ENCODE measurements at places on chromosomes 3 and 15.

DNA sequence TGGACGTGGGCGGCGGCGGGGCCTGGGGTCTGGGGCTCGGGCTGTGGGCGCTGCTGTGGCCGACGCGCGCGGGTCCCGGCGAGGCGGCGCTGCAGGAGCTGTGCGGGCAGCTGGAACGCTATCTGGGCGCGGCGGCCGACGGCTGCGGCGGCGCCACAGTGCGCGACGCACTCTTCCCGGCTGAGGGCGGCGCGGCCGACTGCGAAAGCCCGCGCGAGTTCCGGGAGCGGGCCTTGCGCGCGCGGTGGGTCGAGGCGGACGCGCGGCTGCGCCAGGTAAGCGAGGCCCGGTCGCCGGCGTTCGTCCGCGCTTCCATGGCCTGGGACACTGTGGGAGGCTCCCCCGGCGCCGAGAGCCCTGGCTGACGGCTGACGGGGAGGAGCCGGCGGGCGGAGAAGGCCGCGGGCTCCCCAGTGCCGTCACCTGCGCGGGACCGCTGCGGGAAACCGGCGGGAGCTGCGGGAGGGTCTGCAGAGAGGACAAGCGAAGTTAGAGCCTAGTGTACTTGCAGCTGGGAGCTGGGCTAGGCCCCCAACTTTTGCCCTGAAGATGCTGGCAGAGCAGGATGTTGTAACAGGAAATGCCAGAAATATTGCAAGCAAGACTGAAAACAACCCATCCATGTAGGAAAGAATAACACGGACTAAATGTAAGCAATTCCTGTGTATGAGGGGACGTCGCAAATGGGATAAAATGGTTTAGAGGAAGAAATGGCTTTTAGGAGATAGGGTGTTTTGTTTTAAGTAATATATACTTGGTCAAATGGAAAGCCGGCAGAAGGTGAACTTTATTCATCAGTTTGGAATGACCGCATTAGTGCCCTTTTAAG lies 847 bp downstream of the WHAMM start:
- peak; percentile 50 for DNase-seq

DNA sequence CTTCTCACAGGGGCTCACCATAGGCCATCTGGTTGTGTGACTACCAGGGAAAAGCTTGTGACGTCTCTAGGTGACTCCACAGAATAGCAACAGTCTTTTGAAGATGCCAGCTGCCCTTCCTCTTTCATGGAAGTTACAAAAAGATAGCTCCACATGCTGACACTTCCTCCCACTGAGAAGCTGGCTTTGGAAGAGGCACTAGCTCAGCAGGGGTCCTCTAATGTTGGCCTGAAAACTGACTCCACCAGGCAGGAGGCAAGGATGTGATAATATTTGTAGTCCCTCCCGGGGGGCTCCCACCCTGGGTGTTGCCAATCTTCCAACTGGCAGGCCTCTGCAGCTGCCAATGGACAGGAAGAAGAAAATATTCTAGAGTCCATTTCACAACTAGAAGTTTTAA lies 343.5 kb downstream of the NEK10 start:
- DNase-seq = peak; percentile 40

GRCh38 chr3:147613725-147614124 lies 204.6 kb downstream of the ZIC1 start:
- DNase-seq = no peak

DNA sequence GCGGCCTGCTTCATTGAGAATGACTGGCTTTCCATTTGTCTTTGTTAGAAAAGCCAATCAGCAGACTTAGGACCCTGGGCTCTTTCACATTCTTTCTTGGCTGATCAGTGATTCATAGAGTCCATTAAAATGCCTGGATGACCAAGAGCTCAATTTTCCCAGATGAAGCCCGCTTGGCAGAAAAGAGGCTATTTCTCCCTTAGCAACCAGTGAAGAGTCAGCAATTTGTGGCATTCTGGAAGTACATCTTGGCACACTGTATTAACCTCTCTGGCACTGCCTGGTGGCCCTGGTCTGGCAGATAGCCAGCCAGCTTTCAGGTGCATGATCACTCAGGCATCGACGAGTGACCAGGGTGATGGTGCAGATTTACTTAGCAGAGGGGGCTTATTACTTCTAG lies 145.7 kb upstream of the PLAAT1 start:
- DNase-seq = peak; percentile 27

- DNase-seq = no peak
These were observed 122.2 kb downstream of the RORA start for GRCh38 chr15:61106889-61107288.

- no peak for DNase-seq
These were observed 14.6 kb downstream of the PSMD6 start for GRCh38 chr3:64008487-64009351.

GRCh38 chr3:107258300-107258699 lies 118.9 kb upstream of the CCDC54 start:
- DNase-seq = no peak

- DNase-seq = no peak
These were observed 328.2 kb upstream of the LRRFIP2 start for GRCh38 chr3:37502621-37503020.

DNA sequence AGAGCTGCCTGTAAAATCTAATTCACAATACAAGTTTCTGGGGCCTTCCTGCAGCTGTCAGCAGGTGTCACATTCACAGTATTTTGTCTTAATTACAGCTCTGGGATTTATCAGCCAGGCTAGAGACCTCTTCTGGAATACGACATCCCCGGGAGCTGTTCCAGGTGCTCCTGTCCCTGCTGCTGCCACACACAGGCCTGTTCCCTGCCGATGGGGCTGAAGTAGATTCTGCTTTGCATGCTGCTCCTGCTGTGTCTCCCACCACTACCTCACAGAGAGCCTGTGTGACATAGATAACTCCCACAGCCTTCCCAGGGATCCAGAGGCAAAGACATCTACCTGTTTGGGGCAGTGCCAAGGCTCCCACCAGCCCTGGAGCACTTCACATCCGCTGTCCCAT lies 20.4 kb downstream of the COLQ start:
- peak; percentile 49 for DNase-seq

GRCh38 chr3:66269411-66269810 lies 48.6 kb downstream of the SLC25A26 start:
- DNase-seq = no peak

DNA sequence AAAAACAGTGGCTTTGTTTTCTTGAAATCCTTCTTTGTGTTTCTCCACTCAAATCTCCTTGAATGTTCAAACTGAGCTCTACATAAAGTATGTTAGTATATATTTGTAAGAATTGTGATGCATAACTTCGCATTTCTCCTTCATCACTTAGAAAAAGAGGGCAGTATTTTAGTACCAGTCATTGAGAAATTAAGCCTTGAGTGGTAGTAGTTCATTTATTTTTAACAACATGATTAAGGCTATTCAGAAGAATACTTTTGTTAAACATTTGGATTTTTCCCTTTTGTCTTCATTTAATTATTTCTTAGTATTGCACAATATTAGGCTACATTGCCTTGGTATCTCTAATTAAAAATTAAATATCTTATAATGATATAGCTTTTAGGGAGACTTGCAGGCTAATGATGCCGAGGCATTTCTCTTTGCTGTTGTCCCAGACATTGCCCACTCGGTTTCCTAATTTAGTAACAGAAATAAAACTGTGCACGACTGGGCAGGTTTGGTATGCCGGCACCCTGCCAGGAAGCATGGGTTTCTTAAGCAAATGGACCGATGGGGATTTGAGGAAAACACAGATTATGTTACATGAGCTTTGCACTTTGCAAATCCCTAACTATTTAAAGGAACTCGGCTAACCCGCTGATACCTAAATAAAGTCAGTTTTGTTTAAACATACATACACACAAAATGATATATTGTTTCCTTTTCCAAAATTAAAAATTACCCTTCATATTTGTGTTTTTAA lies 54.7 kb downstream of the LRRC28 start:
- peak; percentile 47 for DNase-seq

DNA sequence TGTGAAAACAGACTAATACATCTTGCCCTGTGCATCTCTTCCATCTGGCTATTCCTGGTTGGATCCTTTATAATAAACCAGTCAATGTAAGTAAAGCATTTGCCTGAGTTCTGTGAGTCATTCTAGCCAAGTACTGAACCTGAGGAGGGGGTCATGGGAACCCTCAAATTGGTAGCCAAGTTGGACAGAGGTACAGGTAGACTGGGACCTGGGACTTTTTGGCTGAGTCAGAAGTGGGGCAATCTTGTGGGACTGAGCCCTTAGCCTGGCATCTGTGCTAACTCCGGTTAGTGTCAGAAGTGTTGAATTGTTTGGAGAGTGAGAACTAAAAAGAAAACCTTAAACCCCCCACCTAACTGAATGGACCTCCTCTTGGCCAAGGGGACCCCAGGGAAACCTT lies 21.0 kb upstream of the LIMD1 start:
- DNase-seq = no peak

DNA sequence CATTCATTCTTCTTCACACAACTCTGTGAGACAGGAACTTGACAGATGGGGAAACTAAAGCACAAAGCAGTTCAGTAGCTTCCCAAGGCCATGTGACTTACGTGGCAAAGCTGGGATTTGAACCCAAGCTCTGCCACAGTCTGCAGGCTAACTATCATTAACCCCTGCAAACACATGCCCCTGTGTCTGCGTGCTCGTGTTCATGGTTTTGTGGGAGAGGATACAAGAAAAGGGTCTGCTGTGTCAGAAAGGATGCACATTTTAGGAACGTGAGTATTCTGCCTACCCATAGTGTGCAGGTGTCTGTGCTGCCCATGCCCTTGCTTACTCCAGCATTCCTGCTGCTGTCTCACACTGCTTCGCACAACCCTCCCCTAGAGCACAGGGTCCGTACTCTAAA lies 137.0 kb downstream of the CHDH start:
- no peak for DNase-seq

- peak; percentile 37 for DNase-seq
These were observed 14.5 kb downstream of the ARF4 start for GRCh38 chr3:57582474-57583168.

- no peak for DNase-seq
These were observed 39.3 kb downstream of the NKIRAS1 start for GRCh38 chr3:23877329-23877980.

- DNase-seq = no peak
These were observed 215.2 kb downstream of the PCCB start for GRCh38 chr3:136465296-136465695.

GRCh38 chr3:88150371-88150770 lies 612 bp downstream of the C3orf38 start:
- no peak for DNase-seq

DNA sequence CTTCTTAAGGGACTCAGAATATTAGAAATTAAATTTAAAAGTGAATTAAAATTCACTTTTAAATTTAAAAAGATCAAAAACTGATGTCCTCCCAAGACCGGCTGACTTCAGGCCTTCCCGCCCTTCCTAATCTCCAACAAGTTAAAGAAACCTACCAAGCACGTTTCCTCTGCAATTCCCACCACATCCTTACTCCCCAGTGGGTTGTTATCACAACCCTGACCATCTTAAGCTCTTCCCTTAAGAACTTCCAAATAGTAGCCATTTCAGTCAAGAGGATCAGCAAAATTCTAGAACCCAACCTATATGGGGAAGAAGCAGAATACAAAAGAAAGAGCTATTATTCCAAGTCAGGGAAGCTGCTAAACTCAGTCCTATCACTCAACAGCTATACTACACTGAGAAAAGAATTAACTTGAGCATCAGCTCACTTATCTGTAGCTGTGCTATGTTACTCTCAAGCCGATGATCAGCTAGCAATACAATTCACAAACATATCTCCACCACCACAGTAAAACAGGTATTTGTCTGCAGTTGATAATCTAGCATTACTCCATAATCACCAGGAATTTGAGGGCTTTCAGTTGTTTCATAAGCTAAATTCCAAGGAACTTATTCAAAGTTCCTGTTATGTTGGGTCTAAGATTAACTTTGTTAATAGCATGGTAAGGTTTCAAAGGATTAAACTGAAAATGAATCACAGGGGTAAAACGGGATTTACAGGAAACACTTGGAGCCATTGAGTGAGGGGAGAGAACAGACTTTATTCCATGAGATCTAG lies 14.3 kb downstream of the ABCC5 start:
- DNase-seq = no peak

DNA sequence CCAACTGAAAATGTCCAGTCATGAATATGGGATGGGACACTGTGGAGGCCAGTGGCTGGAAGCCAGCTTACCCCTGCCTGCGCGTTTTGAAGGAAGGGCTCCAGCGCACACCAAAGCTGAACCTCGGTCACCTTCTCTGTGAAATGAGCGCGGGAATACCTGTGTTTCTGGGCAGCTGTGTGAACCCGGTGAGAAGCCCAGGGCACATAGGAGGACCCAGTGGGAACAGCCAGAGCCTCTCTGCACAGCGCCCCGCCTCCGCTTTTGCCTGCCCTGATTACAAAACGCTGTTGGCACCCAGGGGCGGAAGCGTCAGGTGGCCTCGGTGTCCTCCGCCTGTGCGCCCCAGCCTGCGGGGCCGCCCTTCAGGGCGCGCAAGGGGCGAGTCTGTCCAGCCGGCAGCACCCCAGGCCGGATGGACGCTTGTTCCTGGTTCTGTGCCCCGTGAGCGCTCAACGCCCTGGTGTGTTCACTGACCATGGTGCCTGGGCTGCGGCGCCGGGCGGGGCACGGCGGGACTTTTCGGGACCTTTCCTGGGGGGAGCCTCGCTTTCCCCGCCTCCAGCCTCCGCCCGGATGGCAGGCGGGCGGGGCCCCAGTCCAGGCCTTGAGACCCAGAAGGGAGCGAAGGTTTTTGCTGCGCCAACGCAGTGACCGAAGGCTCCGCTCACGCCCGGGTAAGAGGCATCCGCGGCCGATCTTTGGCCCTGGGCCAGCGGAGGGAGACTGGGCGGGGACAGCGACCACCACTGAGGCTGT lies at the start of gene SQOR:
Gene SQOR, plus strand, starts transcription at position 598 of the 759 bp plus-strand sequence. CDS start 23,895 bp downstream, outside the sequence.
- DNase-seq = no peak

- DNase-seq = no peak
These were observed 2.1 kb upstream of the SRPRB start for GRCh38 chr3:133803469-133803868.

- no peak for DNase-seq
These were observed 61.8 kb upstream of the SMAD3 start for GRCh38 chr15:67003586-67003985.

DNA sequence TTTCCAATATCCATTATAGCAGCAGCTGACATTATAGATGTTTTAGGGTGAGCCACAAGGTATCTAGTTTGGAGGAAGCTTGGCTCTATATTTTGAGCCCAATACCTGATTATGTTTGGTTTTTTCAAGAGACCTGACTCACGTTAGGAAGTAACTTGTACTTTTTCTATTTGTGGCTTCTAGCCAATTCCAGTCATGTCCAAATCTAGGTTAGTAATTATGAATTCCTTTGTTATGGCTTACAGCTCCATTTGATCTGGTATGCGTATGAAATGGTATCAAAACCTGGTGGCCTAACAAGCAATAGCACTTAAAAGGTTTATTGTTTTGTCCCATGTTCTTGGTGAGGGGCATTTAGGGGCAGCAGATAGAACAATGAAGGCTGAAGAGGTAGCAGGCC lies 115.9 kb downstream of the TOP2B start:
- no peak for DNase-seq

- no peak for DNase-seq
These were observed 26.6 kb upstream of the ACAN start for GRCh38 chr15:88776646-88777045.

DNA sequence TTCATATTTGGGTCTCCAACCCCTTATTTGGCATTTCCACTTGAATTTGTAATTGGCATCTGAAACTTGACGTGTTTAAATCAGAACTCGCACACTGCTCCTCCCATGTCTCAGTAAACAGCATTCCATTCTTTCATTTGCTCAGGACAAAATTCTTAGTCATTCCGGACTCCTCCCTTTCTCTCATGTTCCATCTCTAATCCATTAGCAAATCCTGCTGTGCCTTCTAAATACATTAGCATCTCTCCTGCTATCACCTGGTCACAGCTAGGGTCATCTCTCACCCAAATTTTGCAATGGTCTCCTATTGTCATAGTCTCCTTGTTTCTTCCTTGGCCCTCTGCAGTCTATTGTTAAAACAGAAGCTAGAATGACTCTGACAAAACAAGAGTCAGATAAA lies 119.9 kb upstream of the CADPS start:
- no peak for DNase-seq

GRCh38 chr3:153319705-153320554 lies 157.9 kb downstream of the RAP2B start:
- DNase-seq = no peak

Measured in COR-L47 (cell line).